ENCODE measurements at places on chromosomes 12 and 14.

DNA sequence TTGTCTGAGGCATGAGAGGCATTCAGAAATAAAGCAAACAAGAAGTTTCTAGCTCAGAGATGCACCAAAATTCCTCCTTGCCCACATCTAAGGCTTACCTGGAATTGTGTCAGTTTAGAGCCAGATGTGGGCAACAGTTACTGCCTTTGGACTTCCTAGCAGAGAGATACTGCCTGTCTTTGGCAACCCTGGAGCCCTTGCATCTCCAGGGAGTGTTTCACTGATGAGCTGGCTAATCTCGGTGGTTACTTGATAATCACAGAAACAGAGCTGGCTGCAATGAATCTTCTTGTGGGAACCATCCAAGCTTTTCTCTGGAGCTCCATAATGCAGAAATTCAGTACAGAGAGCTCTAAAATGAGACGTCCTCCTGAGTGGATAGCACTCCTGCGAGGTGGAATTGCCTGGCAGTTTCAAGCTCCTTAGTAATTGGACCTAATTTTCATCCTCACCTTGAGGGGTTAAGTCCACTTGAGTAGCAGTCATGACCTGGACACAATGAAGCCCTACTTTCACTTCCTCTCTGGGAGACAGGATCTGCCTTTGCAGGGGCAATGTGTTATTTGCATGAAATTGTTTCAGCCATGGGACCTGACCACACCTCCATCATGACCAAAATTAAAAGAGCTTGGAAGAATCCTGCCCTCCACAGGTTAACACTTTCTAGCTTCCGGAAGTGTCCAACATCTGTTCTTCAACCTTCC lies 108.8 kb upstream of the ARHGAP5 start:
- no peak for DNase-seq

DNA sequence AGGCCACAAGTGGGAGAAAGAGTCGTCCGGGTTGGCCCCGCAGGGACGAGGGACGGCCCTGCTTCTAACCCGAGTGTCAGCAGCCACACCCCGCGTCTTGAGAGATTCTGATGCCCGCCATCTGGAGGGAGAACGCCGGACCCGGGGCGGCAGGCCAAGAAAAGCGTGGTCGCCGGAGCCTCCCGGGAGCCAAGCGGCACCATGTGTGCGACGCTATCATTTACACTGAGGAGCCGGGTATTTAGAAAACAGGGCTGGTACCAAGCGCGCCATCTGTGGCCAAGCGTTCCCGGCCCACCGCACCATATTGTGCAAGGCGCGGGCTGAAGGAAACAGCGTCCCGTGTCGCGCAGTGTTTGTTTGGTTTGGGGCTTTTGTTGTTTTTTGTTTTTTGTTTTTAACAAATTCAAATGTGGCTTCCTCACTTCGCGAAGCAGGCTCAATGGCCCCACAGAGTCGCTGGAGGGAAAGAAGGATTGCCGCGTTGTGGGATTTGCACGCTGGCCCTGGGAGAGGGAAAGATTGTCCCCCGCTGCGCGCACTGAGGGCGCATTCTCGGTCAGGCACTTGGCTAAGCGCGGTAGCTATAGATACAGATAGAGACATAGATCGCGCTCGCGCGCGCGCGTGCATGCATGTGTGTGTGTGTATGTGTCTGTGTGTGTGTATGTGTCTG lies 153.8 kb downstream of the BCL11B start:
- no peak for DNase-seq

DNA sequence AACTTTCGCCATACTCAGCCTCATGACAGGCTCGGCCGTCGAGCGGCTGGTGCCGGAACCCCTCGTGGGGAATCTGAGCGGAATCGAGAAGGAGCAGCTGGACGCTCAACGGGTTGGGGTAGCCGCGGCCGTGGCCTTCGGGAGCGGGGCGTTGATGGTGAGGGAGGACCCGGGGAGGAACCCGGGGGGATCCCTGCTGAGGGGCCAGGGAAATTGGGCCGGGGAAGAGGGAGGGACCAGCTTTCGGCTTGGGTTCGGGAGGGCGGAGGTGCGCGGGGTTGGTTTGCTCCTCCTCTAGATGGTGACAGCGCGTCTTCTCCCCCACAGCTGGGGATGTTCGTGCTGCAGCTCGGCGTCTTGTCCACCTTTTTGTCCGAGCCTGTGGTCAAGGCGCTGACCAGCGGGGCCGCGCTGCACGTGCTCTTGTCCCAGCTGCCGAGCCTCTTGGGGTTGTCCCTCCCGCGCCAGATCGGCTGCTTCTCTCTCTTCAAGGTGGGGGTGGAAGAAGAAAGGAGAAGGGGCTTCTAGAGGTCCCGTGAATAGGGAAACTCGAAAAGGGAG lies 9.8 kb downstream of the ARHGEF25 start:
- DNase-seq, result no peak

GRCh38 chr12:64457032-64457431 lies 5.1 kb downstream of the TBK1 start:
- DNase-seq, result no peak

GRCh38 chr12:34335819-34336262 lies 313.5 kb downstream of the ALG10 start:
- DNase-seq, result no peak

Data from stimulated activated CD4-positive, alpha-beta T cell treated with anti-CD3 and anti-CD28 coated beads, Interleukin-4, amount 100 ng/mL, for 48 hours (primary cell).